ENCODE measurements at places on chromosomes 3 and 15.

DNA sequence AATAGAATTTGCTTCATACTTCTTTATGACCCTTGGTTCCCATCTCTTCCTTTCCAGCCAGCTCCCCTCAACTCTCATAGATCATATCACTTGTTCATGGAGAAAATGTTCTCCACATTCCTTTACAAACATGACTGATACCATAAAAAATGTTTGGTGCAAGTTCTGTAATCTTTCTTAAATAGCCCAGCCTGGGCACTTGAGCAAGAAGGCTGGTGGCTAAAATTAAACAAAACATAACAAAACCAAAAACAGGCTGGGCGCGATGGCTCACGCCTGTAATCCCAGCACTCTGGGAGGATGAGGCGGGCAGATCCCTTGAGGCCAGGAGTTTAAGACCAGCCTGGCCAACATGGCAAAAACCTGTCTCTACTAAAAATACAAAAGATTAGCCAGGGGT is 8.9 kb upstream of the POLR2M start:
- no peak for DNase-seq

GRCh38 chr3:143001034-143001368 is 369 bp upstream of the U2SURP start:
- peak; percentile 58 for DNase-seq

DNA sequence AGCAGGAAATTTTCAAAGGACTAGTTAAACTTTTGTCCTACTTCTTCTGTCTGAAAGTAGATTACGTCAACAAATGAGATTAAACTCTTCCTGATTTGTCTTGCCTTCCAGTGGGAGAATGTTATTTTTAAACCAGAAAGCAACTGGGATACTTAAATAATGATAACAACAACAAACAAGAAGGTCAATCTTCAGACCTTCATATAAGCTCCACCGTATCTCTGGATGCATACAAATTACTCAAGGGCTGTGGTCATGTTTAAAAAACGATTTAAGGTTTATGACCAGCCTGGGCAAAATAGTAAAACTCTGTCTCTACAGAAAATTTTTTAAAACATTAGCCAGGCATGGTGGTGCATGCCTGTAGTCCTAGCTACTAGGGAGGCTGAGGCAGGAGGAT is 145.3 kb upstream of the NPHP3 start:
- no peak for DNase-seq

DNA sequence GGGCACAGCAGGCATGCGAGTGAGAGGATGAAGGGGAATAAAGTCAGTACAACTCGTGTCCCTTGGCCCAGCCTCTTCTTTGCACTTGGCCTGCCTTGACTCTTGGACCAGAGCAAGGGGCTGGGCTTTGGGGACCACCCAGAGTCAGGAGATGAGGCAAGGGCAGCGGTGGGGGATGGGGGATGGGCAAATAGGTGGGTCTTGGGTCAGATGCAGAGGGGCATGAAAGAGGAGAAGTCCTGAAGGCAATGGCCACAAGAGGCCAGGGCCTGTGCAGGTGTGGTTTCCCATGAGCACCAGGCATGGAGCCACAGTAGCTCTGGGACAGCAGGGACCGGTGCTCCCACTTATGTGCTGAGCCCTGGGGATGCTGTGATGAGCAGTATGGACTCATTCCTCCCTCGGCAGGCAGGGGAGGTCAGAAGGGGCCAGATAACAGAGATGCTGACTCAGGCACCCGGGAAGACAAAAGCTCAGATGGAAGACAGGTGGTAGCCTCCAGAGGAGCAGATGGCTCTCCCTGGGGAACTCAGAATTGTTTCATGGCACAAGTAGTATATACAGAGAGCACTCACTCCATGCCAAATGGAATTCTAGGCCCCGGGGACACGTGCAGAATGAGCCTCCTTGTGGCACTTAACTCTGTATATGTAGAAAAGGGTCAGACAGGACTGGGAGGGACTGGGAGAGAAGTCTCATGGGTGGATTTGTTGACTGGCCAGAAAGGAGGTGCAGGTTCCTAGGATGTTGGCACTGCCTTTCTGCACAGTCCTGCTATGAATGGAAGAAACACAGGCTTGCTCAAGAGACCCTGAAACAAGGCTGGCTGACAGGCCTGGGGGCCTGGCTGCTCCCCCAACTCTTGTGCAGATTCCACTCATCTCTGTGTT is 14.3 kb downstream of the ZBTB47 start:
- DNase-seq = no peak

- no peak for DNase-seq
These were observed 26.6 kb downstream of the DCP1A start for GRCh38 chr3:53320697-53321096.

DNA sequence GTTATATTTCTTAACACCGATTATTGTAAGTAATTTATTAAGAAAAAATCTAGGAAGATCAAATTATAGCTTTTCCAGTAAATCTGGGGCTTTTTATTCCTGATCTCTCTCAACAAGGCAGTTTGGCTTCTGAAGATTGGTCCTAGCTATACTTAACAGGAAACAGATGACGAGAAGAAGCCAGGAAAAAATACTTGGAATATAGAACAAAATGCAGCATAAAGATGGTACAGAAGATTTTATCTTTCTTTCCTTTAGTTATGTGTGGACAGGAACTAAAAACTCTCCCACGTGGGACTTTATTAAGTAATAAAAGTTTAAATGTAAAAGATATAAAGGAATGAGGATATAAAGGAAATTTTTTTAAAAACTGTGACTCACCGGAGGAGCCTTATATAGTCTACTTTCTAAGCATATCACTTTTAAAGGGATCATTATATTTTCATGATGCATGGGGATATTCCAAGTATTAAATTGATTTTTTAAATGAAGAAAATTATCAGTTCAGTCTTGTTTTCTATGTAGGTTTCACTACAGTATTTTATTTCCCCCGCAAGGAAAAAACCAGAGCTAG is 8.2 kb downstream of the B3GNT5 start:
- no peak for DNase-seq

DNA sequence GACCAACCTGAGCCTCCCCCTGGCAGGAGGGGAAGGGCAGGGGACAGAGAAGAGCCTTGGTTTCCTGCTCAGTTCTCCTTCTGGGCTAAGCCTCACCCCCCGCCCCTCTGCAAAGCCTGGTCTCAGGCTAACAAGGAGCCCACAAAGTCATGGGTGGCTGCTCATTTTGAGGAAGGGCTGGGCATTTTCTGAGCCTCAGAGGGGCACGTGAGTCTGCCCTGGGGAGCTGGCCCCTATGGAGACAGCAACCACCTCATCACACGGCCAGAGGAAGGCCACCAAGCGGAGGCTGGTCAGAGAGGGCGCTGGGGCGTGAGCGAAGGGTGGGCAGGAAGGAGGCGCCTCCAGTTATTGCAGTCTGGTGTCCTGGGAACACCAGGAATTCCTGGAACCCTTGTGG is 18.7 kb downstream of the ABTB1 start:
- no peak for DNase-seq

DNA sequence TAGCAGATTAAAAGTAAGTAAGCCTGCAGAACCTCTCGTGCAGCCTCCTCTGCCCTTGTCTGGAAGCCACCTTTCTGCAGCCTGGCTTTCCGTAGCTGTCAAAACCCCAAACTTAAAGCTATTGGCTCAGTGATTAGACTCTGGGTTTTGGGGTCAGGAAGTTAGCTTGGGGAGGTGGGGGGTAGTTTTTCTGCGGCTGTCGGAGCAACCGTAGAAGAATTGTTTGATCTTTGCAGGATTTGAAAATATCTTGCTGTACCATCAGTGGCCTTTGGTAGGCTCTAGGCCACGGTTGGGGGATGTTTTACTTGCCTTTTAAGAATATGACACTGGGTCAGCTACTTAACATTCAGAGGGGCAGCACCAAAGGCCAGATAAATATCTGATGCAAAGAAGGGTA is 88.4 kb upstream of the RASGRP1 start:
- no peak for DNase-seq

Measured in substantia nigra (tissue), 51 donors.